ENCODE measurements at places on chromosomes 2 and 18. TPM values are rescaled to one million over a fixed set of nuclear protein-coding genes. Genes with fewer than 3 reads are reported as not detected.

DNA sequence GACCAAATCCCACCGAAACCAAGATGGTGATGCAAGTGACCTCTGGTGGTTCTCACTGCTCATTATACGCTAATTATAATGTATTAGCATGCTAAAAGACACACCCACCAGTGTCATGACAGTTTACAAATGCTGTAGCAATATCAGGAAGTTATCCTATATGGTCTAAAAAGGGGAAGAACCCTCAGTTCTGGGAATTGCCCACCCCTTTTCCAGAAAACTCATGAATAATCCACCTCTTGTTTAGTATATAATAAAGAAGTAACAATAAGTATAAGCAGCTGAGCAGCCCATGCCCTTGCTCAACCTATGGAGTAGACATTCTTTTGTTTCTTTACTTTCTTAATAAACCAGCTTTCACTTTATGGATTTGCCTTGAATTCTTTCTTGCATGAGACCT, 31.0 kb upstream of the FMNL2 start:
- DNase-seq = no peak
- H3K27ac ChIP-seq = no peak overlapping the region
- no peak overlapping the region for H3K4me3 ChIP-seq
- H3K4me1 ChIP-seq = no peaks in the 10 kb centered on the region

DNA sequence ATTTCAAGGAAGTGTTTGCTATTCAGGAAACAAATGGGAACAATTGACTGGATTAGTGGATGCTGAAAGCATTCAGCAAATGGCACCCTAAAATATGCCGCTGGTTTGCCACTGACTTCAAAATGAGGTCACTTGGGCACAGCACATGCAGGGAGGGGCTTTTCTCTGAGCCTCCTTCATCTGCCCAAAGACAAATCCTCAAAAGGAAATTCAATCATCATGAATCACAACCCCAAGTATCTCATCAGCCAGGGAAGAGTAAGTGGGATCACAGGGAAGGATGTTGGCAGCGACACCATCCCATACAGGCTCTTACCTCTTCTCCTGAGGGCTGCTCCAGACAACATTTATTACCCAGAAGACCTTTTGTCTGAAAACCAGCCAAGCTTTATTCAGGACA, 14.4 kb upstream of the SP140L start:
- no peaks in the 10 kb centered on the region for H3K27me3 ChIP-seq
- DNase-seq = no peak
- no peak overlapping the region for H3K4me3 ChIP-seq
- H3K36me3 ChIP-seq = peaks cover 29% of the 10 kb centered on the region
- no peak overlapping the region for H3K27ac ChIP-seq

DNA sequence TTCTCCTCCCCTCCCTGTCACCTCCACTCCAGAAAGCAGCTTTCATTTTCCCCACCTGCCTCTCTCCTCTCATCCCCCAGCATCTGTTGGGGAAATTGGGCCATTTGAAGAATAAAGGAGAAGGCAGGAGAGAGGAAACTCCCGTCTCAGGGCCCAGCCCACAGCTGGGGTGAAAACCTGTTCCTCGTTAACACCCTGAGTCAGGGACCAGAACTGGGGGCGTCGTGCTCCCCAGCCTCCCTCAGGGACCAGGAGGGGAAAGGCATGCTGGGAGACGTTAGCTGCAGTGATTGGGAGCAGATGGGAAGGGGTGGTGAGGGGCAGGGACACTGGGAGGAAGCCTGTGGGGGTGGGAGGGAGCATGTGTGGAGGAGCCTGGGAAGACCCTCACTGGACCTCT, 251.3 kb downstream of the DYSF start:
- H3K27ac ChIP-seq = no peak overlapping the region
- no peak for DNase-seq
- no peak overlapping the region for H3K4me3 ChIP-seq

- DNase-seq = no peak
- H3K4me3 ChIP-seq = no peak overlapping the region
- H3K27me3 ChIP-seq = no peaks in the 10 kb centered on the region
- H3K4me1 ChIP-seq = no peaks in the 10 kb centered on the region
- no peak overlapping the region for H3K27ac ChIP-seq
- no peaks in the 10 kb centered on the region for H3K36me3 ChIP-seq
Observed at GRCh38 chr18:30730915-30731314, 311.6 kb downstream of the DSC3 start.

LINC00305 gene
- not detected for total RNA-seq

ST6GAL2 gene
- not detected for total RNA-seq

GRCh38 chr2:99354070-99354469, 16.9 kb downstream of the EIF5B start:
- no peaks in the 10 kb centered on the region for H3K27me3 ChIP-seq
- no peaks in the 10 kb centered on the region for H3K36me3 ChIP-seq
- H3K4me3 ChIP-seq = no peak overlapping the region
- H3K27ac ChIP-seq = no peak overlapping the region
- no peaks in the 10 kb centered on the region for H3K4me1 ChIP-seq

- H3K4me3 ChIP-seq = no peak overlapping the region
- H3K27ac ChIP-seq = no peak overlapping the region
- no peaks in the 10 kb centered on the region for H3K36me3 ChIP-seq
Observed at GRCh38 chr18:57841568-57841967, 38.5 kb upstream of the ATP8B1 start.

GRCh38 chr2:16196687-16197503, 256.5 kb downstream of the MYCN start:
- no peak overlapping the region for H3K4me3 ChIP-seq
- no peak for DNase-seq
- H3K4me1 ChIP-seq = no peaks in the 10 kb centered on the region
- no peaks in the 10 kb centered on the region for H3K27me3 ChIP-seq
- no peak overlapping the region for H3K27ac ChIP-seq

All from CD4-positive, alpha-beta T cell (primary cell).